MV-4-11 (cell line): ENCODE measurements at places on chromosomes 3 and 15.

DNA sequence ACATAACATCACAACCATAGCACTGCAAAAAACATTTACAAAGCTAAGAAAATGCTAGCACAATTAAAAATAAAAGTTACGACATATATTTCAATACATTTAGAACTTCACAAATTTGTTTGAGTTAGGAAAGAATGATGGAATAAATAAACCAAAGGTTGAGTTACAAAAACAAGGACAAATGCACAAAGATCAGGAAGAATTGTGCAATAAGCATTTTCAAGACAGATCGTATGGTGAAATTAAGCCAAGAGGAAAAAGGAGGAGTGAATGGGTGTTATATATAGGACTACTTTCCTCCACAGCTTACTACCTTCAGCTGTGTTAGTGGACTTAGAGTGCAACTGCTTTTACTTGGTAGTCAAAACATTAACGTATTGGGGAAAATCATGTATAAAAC, 5.9 kb upstream of the CTXN2 start:
- DNase-seq = peak; percentile 57

GRCh38 chr15:77111789-77112188, 40.9 kb upstream of the TSPAN3 start:
- no peak for DNase-seq

GRCh38 chr3:11699083-11699427, 55.3 kb upstream of the VGLL4 start:
- no peak for DNase-seq

DNA sequence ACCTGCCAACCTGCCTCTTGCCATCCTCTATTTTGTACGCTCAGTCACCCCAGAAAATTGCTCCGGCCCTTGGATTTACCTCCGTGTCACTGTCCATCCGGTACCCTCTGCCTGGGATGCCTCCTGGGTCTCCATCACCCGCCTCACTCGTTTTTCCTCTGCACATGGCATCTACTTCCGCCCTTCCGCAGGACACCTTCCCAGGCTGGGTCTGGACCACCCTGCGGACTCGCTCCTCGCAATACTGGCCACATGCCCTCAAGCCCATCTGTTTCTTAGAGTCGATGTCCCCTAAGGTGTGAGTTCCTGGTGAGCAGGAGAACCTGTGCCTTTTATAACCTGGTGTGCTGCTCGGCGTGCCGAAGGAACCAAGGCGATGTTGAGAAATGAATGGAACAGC, 58.5 kb downstream of the APBA2 start:
- DNase-seq = no peak

GRCh38 chr15:94259121-94259751, 27.9 kb downstream of the MCTP2 start:
- peak; percentile 78 for DNase-seq

GRCh38 chr3:46660003-46660402, 33.5 kb downstream of the ALS2CL start:
- no peak for DNase-seq

GRCh38 chr3:71069797-71070196, 513.7 kb downstream of the FOXP1 start:
- DNase-seq = peak; percentile 58
